ENCODE measurements at places on chromosomes 13 and 19.

DNA sequence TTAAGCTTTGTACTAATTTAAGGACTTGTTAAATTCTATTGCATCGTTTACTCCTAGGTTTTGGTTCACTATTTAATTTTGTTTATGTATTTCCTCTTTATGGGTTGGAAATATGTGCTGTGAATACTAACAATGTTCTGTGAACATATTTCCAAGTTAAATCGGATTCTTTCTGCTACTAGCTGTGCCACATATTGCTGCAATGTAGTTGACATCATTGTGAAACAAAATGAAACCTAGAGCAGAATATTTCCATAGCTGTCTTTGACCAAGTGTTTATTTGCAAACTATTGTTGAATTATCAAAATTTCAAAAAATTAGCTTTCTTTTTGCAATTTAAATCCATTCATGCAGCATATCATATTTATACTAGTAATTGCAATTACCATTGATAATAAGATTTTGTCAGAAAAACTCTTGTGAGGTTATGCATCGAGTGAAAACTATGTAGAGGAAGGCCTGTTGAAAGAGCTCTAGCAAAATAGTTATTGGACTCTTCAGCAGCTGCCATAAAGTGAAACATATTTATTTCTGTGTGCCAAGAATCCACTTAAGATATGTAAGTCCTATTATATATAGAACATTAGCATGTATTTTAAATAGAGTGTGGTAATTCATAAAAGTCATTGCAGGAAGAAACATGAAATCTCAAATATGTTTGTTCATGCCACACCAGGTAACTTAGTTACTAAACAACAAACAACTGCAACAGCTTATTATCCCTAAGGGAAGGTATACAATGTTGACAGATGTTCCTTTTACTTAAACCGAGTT is 575.1 kb downstream of the SLITRK6 start:
- no peak for DNase-seq

GRCh38 chr19:8456064-8456463 is 11.3 kb downstream of the HNRNPM start:
- DNase-seq, result no peak

DNA sequence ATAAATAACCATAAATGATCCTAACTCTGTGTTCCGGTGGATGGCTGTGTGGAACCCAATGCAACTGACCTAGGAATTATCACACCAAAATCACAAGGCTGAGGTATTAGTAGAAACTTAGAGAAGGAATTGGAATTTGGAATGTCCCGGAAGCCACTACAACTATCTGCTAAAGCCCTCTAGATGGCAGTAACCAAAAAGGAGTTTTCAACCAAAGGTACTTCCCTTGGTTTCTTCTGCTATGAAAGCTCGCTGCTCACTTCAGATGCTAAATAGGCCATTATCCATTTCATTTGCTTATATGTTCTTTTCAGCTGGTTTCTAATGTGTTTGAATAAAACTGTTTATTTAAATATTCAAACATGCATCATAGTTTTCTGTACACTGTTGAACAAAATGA is 1589.1 kb upstream of the SPRY2 start:
- no peak for DNase-seq

GRCh38 chr19:10818301-10819123 is 17.5 kb downstream of the TMED1 start:
- no peak for DNase-seq

- no peak for DNase-seq
Measured at GRCh38 chr13:99605420-99606323, 104.4 kb downstream of the TM9SF2 start.

DNA sequence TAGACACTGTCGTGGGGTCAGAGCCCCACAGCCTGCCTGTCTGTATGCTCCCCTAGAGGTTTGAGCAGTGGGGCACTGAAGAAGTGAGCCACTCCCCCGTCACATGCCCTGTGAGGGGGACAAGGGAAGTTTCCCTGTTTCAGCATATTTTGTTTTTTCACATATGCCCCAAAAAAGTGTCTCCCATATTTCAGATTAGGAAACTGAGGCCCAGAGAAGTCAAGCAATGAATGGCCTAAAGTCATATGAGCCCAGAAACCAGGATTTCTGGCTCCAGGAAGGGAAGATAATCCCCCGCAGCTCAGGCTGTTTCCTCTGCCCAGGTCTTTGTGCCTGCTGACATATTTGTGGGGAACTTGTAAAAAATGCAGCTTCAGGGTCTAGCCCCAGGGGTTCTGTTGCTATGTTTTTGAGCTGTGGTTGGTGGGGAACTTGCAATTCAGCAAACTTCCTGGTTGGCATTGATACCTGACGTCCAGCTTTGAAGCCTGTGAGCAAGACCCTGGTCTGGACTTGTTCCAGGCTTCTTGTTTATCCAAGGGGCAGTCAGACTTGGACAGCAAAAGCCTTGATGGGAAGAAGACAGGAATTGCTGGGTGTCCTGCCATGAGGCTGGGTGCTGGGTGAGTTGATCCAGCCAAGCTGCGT is 9.5 kb downstream of the RASL11A start:
- DNase-seq, result no peak

DNA sequence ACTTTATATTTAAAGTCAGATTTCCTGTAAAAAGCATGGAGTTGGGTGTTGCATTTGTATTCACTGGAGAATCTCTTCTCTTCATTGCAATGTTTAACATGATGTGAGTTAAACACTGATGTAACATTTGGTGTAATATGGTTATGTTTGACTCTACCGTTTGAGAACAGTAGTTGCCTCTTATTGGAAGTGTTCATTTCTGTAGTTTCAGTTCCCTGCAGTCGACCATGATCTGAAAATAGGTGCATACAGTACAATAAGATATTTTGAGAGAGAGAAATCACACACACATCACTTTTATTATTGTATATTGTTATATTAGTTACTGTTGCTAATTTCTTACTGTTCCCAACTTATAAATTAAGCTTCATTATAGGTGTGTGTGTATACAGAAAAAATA is 105.2 kb upstream of the SPACA7 start:
- DNase-seq, result no peak

DNA sequence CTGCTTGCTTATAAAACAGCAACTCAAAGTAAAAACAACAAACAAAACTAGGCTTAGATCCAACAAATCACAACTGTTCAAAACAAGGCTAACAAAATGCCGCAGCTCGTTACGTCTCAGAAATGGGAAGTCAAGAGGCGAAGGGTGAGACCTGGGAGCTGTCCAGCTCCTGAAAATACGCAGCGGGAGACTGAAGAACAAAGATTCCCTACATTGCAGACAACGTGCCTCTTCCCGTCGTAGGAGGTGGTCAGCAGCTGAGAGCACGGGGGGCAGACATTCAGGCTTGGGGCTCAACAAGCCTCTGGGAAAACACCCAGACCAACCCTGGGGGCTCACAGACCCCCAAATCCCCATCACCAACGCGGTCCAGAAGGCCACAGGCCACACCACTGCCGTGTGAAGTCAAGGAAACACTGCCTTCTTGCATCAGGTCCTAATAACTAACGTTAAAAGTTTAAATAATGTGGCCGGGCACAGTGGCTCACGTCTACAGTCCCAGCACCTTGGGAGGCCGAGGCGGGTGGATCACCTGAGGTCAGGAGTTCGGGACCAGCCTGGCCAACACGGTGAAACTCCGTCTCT is 13.5 kb downstream of the PLPP2 start:
- DNase-seq, result no peak

DNA sequence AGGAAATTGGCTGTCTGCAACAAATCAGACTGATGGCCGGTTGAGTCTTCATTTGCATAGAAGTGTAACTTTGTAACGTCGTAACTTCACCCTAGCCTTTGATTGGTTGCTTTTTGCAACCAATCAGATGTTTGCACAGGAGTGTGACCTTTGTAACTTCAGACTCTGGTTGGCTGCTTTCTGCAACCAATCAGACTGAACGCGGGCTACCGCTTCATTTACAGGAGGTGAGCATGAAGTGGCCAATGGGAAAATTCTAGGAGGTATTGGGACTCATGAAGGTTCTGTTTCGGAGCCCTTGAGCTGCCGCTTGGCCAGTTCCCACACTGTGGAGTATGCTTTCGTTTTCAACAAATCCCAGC is 441 bp upstream of the ZNF559 start:
- no peak for DNase-seq

DNA sequence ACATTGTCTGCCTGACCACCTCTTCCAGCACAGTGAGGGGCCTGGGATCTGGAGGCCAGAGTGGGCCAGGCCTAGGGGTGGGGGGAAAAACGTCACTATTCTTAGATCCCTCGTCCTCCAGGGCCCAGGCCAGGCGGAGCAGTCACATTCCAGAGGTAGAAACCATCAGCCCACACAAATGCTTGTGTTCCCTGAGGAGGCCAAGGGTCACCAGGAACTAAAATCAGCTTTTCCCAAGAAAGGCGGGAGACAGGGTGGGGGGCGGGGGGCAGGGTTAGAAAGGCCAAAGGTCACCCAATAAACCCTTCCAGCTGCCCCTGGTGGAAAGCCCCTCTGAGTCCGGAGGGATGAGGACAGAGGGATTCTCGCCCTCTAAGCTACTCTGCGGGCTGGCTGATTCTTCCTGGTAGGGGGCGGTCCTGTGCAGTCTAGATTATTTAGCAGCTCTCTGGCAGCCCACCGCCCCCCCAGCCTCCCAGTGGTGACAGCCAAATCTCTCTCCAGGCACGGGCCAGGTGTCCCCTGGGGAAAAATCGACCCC is 23.5 kb upstream of the CCL25 start:
- no peak for DNase-seq

DNA sequence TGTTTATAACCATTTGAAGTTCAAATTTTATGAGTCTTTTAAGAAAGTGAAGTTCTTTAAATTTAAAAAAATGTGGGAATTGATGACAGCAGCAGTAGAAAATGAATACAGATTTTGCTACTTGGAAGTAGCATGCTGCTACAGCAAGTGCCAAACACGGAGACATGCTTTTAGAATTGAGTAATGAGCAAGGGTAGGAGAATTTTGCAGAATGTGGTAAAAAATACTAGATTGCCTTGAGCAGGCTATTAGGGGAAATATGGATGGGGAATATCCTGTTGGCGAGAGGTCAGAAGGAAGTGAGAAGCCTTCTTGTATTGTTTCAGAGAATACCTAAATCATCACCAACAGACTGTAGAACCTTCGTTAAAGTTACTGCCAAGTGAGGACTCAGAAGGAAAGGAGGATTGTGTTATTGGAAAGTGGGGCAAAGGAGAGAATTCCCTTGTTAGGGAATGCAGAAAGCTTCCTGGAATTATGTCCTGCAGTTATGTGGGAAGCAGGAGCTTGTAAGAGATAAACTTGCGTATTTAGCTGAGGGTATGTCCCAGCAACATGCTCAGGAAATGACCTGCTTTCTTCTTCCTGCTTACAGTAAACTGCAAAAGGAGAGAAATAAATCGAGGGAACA is 32.4 kb upstream of the OXGR1 start:
- DNase-seq, result no peak

DNA sequence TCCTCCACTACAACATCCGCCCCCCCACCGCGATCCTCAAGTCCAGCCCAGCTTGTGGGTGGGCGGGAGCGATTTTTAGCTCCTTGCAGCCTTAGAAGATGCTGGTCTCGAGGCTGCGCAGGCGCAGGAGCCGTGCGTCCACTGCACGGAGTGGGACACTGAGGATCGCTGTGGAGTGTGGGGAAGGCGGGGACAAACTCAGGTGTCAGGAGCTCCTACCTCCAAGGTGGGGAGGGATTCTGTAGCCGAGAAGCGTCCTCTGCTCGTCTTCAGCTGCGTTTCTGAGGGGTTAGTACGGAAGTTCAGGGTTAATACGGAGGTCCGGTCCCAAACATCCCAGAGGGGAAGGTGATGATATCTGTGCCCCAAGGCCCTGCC is at the start of gene RTBDN:
Gene RTBDN (minus strand): TSS at position 14 of the 378 bp plus-strand sequence. CDS start 4,600 bp downstream, outside the sequence.
- no peak for DNase-seq

DNA sequence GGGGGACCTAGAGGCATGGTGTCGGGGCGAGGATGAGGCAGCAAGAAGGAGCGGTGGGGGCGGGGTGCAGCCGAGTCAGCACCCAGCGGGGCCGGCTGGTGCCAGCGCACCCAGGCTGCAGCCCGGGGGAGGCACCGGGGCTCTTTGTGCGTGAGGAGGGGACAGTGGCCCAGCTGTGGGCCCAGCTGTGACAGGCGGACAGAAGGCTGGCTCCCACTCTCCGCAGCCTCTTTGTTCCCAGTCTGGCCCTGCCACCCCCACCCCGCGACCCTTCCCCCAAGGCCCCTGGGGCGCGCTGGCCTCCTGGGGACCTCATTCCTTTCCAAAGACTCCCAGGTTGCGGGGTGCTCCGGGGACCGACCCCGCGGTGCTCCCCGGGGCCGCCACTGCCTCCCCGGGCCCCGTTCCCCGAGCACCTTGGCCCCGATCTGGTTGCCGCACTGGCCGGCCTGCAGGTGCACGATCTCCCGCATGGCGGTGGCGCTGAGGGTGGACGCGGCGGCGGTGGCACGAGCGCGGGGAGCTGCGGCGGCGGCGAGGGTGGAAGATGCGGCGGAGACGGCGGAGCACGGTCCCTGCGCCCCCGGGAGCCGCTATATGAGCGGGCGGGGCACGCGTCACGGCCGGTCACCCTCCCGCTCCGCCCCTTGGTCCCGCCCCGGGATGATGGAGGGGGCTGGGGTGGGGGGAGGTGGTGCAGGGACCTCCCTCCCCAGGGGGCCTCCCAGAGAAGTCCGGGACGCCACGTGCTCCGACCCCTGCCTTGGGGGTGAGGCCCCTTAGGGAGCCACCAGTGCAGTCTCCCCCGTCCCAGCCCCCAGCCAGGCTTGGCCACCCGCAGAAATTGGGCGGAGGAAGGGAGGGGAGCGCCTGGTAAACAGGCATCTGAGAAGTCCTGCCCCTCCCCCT is at the start of gene TUBB4A:
Gene TUBB4A (minus strand): TSS at position 570 of the 909 bp plus-strand sequence. CDS start 97 bp downstream, at position 473.
- no peak for DNase-seq

DNA sequence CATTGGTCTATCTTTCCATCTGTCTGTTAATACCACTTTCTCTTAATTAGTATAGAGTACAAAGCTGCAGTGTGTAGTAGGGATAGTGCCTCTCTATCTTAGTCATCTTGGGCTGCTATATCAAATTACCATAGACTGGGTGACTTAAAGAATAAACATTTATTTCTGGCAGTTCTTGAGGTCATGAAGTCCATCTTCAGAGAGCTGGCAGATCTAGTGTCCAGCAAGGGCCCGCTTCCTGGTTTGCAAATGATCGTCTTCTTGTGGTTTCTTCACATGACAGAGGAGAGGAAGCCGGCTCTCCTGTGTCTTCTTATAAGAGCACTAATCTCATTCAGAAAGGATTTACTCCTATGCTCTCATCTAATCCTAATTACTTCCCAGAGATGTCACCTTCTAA is 6.1 kb downstream of the ZNF700 start:
- DNase-seq, result no peak

GRCh38 chr19:21571316-21571715 is 65.9 kb downstream of the ZNF429 start:
- DNase-seq, result no peak

GRCh38 chr13:21240586-21240985 is 64.1 kb downstream of the MRPL57 start:
- no peak for DNase-seq

DNA sequence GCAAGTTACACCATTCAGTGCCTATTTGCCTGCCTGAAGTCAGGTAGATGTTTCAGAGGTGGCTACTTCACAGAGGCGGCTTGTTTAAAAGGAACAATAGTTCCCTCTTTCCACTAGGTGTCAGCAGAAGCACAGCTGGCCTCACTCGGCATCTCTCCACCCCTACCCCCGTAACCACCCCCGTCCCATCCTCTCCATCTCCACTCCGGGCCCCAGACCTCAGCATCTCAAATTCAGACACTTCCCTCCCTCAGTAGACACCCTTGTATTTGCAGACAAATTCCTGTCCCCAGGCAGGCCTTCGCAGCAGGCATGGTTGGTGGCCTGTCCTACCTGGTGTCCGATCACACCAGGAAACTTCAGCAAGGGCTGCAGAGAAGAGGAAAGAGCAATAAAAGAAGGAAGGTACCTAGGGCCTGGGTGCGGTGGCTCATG is 9.1 kb upstream of the DPP9 start:
- peak; percentile 45 for DNase-seq
